ENCODE measurements at places on chromosomes 16 and 17. TPM values are rescaled to one million over a fixed set of nuclear protein-coding genes. Genes with fewer than 3 reads are reported as not detected.

DNA sequence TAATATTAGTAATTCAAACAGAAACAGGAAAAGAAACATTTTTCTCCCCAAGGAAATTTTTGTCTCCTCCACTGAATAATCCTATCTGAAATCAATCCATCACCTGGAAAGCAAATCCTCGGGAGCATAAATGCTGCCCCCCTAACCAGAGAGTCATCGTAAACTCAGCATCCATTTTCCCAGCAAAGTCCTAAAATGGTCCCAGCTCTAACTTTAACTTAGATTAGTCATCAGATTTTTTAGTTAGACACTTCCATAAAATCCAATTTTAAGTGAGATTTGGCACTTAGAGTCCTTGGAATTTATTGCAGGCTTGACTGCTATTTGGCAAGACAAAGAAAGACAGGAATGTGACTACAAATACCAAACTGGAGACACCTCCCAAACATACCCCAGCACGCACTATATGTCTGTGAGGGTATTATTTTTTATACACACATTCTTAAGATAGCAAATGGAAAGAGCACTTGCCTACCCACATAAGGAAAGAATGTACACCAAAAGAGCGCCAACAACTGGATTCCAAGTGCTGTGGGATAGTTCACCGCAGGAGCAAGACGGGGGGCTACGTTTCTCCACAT lies 15.4 kb downstream of the SCO1 start:
- H3K4me1 ChIP-seq: peaks cover 2% of the 10 kb centered on the region
- peak; percentile 54 for DNase-seq
- H3K36me3 ChIP-seq: peaks cover 30% of the 10 kb centered on the region
- H3K27ac ChIP-seq: peak overlapping the region; percentile 59

- no peaks in the 10 kb centered on the region for H3K36me3 ChIP-seq
- H3K27ac ChIP-seq: no peak overlapping the region
- H3K4me3 ChIP-seq: no peak overlapping the region
- H3K4me1 ChIP-seq: peaks cover 2% of the 10 kb centered on the region
- H3K27me3 ChIP-seq: peaks cover 60% of the 10 kb centered on the region
- no peak for DNase-seq
Measured at GRCh38 chr16:66432429-66432828, 5.3 kb downstream of the BEAN1 start.

DNA sequence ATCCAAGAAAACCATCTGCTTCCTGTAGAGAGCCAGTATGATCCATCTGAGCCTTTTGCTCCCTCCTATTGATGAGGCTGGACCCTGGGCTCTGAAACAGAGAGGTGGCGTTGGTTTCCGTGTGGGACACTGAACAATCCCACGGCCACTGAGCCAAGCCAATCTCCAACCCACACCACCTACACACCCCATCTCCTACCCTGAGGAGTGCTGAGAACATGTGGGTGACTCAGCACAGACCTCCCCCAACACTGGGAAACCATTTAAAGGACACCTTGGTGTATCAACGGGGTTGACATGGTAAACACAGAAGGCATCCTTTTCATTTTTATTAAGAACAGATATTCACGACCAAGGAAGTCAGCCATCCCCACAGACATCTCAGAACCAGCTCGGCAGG lies 332.1 kb downstream of the SLC39A11 start:
- H3K4me1 ChIP-seq: peaks cover 3% of the 10 kb centered on the region
- no peaks in the 10 kb centered on the region for H3K36me3 ChIP-seq
- H3K27me3 ChIP-seq: no peaks in the 10 kb centered on the region
- no peak overlapping the region for H3K4me3 ChIP-seq
- H3K27ac ChIP-seq: no peak overlapping the region
- no peak for DNase-seq

GRCh38 chr17:31596382-31597323 lies 205.2 kb downstream of the RAB11FIP4 start:
- no peaks in the 10 kb centered on the region for H3K27me3 ChIP-seq
- H3K4me3 ChIP-seq: no peak overlapping the region
- H3K36me3 ChIP-seq: no peaks in the 10 kb centered on the region
- peaks cover 40% of the 10 kb centered on the region for H3K4me1 ChIP-seq
- H3K27ac ChIP-seq: peak overlapping the region; percentile 96

DNA sequence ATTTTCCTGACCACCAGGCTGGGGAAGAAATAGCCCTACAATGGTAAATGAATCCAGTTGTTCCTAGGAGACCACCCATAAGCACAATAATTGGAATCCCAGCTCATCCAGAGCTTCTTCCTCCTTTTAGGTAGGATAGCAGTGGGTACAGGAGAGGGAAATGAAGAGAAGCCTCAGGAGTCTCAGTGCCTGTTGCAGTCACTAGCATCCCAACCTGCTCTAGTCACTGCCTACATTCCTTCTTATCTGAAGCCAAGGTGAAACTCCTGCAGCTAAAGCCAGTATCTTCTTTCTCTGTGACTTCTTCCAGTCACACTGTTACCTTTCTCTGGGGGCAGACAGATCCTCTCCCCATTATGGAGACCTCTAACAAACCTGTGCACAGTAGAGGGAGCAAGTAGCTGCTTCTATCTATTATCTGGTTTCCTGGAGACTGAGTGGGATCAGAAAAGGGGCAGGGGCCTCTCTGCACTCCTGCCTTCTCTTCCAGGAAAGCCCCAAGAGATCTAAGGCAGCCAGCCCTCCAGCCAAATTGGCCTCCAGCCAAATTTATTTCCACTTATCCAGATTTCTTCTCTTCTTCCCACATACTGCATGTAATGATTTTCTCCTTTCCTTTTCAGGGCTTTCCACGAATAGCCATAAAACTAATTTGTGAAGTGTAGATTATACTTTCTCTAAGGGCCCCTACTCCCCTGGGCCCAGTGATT lies 85.5 kb downstream of the SSH2 start:
- no peaks in the 10 kb centered on the region for H3K36me3 ChIP-seq
- H3K27me3 ChIP-seq: no peaks in the 10 kb centered on the region
- no peak for DNase-seq
- H3K27ac ChIP-seq: no peak overlapping the region
- H3K4me3 ChIP-seq: no peak overlapping the region

DNA sequence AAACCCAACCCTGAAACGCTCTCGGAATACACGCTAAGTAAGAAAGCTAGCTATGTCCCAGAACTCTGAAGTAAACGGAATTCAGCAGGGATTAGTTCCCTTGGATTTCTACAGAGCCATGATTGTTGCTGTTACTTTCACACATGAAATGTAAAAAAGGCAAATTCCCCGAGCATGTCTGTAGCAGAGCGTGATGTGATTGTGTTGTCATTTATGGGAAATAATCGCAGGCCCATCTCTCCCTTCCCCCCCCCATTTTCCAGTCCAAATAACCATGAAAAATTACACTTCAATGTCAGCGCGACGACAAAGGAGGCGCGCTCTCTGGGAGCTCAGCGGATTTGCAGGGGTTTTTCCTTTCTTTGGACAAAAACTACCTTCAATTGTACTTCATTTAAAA lies 209.0 kb downstream of the ZFHX3 start:
- H3K36me3 ChIP-seq: no peaks in the 10 kb centered on the region
- no peak overlapping the region for H3K27ac ChIP-seq
- H3K4me3 ChIP-seq: no peak overlapping the region
- no peaks in the 10 kb centered on the region for H3K27me3 ChIP-seq
- peaks cover 16% of the 10 kb centered on the region for H3K4me1 ChIP-seq

- no peak overlapping the region for H3K4me3 ChIP-seq
- DNase-seq: no peak
- H3K4me1 ChIP-seq: peaks cover 3% of the 10 kb centered on the region
- peaks cover 13% of the 10 kb centered on the region for H3K27me3 ChIP-seq
- no peaks in the 10 kb centered on the region for H3K36me3 ChIP-seq
- H3K27ac ChIP-seq: no peak overlapping the region
Measured at GRCh38 chr16:57384248-57385070, 12.2 kb downstream of the CX3CL1 start.

GRCh38 chr16:87350681-87351319 lies 32.8 kb downstream of the FBXO31 start:
- H3K27me3 ChIP-seq: no peaks in the 10 kb centered on the region
- peak; percentile 43 for DNase-seq
- H3K27ac ChIP-seq: no peak overlapping the region
- no peak overlapping the region for H3K4me3 ChIP-seq

GRCh38 chr16:84284154-84284722 lies 10.4 kb upstream of the WFDC1 start:
- peaks cover 15% of the 10 kb centered on the region for H3K4me1 ChIP-seq
- no peak for DNase-seq
- H3K36me3 ChIP-seq: no peaks in the 10 kb centered on the region
- peak overlapping the region; percentile 11 for H3K27ac ChIP-seq
- no peak overlapping the region for H3K4me3 ChIP-seq

MPP3 gene
- polyA plus RNA-seq: 11.9 TPM

LYRM1 gene
- polyA plus RNA-seq: 19.0 TPM

CRHR1 gene
- polyA plus RNA-seq: not detected

HOXB13 gene
- not detected for polyA plus RNA-seq

IRX5 gene
- polyA plus RNA-seq: not detected

All from IMR-90 (cell line).